GM12892 (cell line): ENCODE measurements at places on chromosomes 3 and 15.

- DNase-seq: no peak
These were observed at the start of gene TRIM69 for GRCh38 chr15:44736181-44736765. TRIM69 (plus strand) TSS chr15:44736528; CDS start chr15:44736705, 177 bp downstream.

GRCh38 chr3:21256932-21257331, 494.1 kb downstream of the ZNF385D start:
- DNase-seq: no peak

GRCh38 chr3:50594253-50594785, 17.3 kb downstream of the CISH start:
- DNase-seq: no peak

DNA sequence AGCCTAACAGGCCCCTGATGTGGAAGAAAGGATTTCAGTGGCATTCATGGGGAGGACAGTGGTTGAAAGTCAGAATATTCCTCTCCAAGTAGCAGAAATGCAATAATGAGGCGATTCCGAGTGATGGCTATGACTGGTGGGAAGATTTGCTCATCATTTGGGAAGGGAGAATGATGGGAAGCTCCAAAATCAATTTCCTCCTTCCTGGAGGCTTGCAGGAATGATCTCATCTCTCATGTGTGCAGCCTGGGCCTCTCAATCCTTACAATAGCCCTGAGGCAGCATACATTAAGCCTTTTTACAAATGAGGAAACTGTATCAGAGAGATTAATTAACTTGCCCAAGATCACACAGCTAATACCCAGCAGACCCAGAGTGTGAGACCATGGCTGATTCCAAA, 58.7 kb downstream of the BOC start:
- DNase-seq: no peak

- no peak for DNase-seq
These were observed 361.6 kb downstream of the LSAMP start for GRCh38 chr3:116083683-116084082.

- DNase-seq: no peak
These were observed 328.3 kb downstream of the OXSM start for GRCh38 chr3:26118165-26118564.

DNA sequence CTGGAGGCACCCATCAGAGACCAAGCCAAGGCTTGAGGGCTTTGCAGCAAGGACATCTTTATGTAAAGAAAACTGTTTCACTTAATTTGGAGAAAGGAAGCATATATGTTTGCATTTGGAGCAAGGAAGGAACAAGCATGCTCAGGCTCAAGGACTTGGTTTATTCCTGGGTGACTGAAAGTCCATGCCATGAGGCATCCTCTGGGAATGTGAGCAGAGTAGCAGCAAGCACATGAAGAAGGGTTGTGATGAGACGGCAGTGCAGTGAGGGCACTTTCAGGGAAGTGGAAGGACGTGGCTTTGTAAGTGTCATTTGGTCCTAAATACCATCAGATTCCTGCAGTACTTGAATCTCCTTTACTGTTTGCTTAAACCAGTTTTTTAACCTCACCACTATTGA, 26.8 kb downstream of the POLG start:
- DNase-seq: no peak

DNA sequence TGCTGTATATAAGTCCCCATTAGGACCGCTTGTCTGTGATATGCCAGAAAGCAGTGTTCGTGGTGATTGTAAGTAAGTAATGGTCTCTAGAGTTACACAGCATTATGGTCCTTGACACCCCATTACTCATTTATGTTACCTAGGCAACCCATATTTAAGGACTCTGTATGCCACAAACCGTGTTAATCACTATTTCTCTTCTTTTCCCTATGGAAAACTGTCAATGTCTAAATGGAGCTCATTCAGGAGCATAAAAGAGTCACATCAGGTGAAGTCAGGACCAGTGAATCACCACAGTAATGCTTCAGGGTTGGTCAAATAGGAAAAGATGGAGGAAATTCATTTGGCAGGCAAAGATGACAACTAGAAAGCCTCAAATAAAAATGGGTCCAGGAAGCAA, 146.6 kb upstream of the PEX5L start:
- no peak for DNase-seq

- DNase-seq: no peak
These were observed 70.5 kb upstream of the EPHB3 start for GRCh38 chr3:184491011-184491576.

DNA sequence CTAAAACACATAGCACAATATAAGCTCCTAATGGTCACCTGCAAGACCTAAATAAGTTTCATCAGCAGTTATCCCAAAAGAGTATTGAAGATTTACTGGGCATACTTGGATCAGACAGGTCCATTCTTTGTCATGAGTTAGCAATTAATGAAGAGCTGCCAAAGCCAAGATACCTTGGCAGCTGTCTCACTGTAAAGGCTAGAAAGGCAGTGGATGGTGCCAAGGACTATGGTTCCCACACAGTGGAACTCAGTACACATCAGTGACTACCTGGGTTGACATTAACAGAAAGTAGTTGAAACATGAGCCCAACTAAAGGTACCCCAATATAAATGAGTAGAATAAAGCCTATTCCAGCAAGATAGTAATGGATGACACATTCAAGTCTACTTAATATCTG, 41.1 kb upstream of the TMCO5A start:
- DNase-seq: no peak

- no peak for DNase-seq
These were observed 24.6 kb downstream of the TRA2B start for GRCh38 chr3:185912929-185913901.

DNA sequence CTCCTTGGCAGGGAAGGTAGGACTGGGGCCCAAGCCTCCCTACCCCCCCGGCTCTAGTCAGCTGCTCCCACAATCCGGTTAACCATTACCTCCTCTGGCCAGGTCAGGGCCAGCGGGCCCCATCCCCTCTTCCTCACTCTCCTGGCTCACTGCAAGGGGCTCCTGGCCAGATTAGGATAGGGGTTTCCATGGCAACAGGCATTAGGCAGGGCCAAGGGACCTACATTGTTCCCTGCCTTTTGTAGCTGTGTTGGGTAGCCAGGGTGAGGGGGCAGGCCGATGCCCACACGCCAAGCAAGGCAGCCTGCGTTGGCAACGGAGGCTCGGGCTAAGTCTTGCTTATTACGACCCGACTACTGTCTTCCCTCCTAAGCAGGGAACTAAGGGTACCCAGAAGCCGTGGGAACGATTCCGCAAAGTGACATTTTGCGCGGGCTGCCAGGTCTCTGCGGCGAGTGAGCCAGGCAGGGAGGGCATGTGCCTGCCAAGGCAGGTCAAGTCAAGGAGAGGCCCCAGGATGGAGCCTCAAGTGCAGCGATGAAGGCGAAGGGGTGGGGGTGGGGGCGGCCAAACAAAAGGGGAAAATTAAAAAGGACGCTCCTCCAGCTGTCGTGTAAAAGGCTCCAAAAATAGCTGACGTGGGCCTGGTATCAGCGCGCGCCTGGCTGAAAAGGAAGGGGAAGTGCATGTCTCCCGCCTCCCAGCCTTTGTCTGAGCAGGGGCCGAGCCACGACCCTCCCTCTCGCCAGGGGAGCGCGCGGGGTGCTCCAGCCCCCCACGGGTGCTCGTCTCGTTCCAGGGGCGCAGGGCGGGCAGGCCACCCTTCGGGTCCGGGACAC, 919 bp downstream of the IDH2 start:
- no peak for DNase-seq

- no peak for DNase-seq
These were observed 179.4 kb downstream of the GBE1 start for GRCh38 chr3:81581966-81582599.

DNA sequence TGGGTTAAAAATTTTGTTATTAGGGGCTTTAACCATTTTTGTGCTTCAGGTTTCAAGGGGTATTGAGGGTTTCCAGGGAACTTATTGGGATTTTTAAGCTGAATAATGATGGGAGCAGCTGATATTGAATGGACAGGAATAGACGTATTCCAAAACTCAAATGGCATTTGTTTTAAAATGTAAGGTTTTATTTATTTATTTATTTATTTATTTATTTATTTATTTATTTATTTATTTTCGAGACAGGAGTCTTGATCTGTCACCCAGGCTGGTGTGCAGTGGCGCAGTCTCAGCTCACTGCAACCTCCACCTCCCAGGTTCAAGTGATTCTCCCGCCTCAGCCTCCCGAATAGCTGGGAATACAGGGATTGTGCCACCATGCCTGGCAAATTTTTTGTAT, 22.2 kb upstream of the SENP7 start:
- no peak for DNase-seq

GRCh38 chr3:12462159-12462947, 21.9 kb upstream of the TSEN2 start:
- DNase-seq: no peak

GRCh38 chr3:141412087-141412935, 44.0 kb downstream of the ZBTB38 start:
- DNase-seq: no peak

- no peak for DNase-seq
These were observed 3.6 kb upstream of the KBTBD12 start for GRCh38 chr3:127911421-127911931.

DNA sequence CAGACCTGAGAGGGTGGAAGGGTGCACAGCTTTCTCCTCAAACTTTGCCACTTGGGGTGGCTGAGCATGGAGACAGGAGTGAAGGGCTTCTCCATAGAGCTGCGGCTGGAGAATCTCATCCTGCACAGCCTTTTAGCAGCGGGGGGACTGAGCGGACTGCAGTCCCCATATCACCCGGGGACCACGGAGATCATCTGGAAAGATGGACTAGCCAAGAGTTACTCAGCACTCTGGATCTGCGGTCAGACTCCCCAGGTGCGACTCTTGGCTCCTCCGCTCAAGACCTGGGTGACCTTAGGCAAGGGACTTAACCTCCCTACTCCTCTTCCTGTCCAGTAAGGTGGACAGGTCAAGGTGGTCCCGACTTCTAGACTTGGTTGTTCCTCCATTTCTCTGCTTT, 125.8 kb upstream of the MEF2A start:
- DNase-seq: no peak

GRCh38 chr3:116947148-116947547, 237.6 kb downstream of the TUSC7 start:
- DNase-seq: no peak

DNA sequence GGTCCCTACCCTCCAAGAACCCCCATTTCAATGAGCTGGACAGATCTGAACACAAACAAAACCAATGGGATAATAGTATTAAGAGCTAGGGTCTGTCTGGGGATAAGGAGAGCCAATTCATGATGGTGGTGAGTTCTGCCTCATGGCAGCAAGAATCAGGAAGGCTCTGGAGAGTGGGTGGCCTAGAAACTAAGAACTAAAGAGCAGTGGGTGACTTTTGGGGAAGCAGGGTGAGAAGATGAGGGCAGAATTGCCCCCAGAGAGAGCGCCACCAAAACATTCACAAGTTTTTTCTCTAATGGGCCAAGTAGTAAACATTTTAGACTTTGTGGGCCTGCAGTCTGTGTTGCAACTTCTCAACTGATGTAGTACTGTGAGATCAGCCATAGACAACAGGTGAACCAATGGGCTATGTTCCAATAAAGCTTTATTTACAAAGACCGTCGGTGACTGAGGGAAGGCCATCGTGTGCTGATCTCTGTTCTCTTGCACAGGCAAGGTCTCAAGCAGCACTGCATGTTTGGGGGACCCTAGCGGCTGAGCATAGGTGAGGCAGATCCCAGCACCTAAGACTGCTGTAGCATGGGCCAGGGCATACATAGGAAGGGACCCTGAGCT, 225.5 kb upstream of the ST8SIA2 start:
- no peak for DNase-seq

DNA sequence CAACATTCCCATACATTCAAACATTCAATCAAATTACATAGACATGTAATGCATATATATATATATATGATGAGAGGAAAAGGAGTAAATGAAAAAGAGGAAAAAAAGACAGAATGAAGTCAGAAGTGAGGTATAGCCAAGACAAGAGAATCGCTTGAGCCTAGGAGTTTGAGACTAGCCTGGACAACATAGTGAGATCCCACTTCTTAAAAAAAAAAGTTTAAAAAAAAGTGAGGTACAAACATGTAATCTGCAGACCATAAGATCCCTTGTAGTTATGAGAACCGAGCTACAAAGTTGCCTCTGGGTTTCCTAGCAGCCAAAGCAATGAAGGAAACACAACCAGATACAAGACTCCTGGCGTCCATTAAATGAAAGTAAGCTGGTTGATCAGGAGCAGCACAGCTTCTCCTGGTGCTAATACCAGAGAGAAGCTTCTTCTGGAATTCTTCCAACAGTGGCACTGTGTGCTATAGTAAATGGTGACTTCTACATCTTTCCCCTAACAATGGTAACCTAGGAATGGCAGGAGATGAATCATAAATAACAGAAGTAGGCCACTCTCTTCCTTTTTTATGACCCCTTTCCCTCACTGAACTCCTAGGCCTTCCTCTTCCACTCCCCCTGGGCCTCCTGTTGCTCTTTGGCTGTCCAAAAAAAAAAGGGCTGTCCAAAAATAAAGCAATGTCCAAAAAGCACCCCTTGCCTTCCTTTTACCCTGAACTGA, 3.5 kb downstream of the KCNMB3 start:
- DNase-seq: no peak

- DNase-seq: no peak
These were observed 370.1 kb downstream of the CNTN6 start for GRCh38 chr3:1462856-1463450.

DNA sequence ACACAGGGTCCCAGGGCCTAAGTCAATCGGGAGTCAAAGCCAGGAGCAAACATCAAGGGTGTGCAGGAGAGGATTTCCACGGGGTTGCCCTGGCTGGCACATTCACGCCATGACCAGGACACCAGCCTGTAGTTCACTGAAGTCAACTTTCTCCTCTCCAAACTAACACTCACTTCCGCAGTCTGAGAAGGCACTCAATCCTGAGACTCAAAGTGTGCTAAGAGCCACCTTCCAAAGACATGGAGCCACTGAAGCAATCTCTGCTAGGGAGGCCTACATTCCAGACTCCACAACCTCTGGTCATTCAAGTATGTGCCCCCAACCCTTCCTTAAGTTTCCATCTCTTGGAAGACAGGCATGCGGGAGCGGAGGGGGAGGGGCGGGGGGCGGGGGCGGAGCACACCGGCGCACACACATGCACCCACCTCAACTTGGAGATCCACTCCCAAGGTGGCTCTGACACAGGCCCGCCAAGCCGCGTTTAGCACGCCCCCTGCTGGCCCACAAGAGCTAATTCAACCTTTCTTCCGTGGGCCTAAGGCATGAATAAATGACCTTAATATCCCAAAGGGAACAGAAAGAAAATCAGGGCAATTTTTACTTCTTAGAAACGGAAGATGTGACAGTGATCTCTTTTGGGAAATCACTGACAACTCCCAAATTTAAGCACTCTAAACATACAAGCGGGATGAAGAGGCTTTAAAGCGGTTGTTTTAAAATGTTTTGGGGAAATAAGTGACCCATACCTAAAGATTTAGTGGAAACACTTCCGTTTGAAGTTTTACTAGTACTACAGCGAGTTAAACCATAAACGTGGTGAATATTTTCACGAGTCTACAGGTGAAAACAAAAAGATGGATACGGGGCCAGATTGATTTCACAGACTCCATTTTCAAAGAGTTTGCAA, 162.5 kb upstream of the CHRNA7 start:
- peak; percentile 26 for DNase-seq

GRCh38 chr15:75452865-75453702, 1.6 kb upstream of the SIN3A start:
- no peak for DNase-seq
